Placental pericyte (primary cell): ENCODE measurements at places on chromosomes 1 and 21. TPM values are rescaled to one million over a fixed set of nuclear protein-coding genes. Genes with fewer than 3 reads are reported as not detected.

Gene HEYL
- total RNA-seq = 0.57 TPM in 1 of 2 replicates, not detected in the other

Gene SNX7
- 22.5 and 47.5 TPM in 2 replicates for total RNA-seq

Gene USH2A
- total RNA-seq = under 0.01 TPM in 1 of 2 replicates, not detected in the other

Gene CELA2B
- total RNA-seq = not detected in 2 replicates

Gene PACC1
- total RNA-seq = 9.8 and 14.3 TPM in 2 replicates

Gene NPHS2
- total RNA-seq = not detected in 2 replicates

Gene RHOU
- total RNA-seq = 1.3 and 28.9 TPM in 2 replicates

Gene C8A
- total RNA-seq = not detected in 2 replicates

Gene ID3
- total RNA-seq = 156 and 168 TPM in 2 replicates

Gene CAMK1G
- total RNA-seq = 0.66 and 10.6 TPM in 2 replicates

Gene LCE2B
- total RNA-seq = not detected in 2 replicates

Gene BRINP3
- total RNA-seq = not detected in 2 replicates

Gene ZNF593OS
- not detected in 2 replicates for total RNA-seq

Gene S100A7A
- total RNA-seq = not detected in 2 replicates

Gene PTPN14
- 59.3 and 106 TPM in 2 replicates for total RNA-seq

Gene L1TD1
- total RNA-seq = 0.14 TPM in 1 of 2 replicates, not detected in the other

Gene KCNA2
- total RNA-seq = under 0.01 TPM in 1 of 2 replicates, not detected in the other

Gene PRELP
- total RNA-seq = under 0.01 and 0.14 TPM in 2 replicates

Gene A3GALT2
- 0.29 TPM in 1 of 2 replicates, not detected in the other for total RNA-seq

Gene CFHR4
- not detected in 2 replicates for total RNA-seq

Gene CFAP74
- total RNA-seq = not detected in 2 replicates
